ENCODE measurements at places on chromosomes 6 and 20.

- DNase-seq = peak; percentile 30
These were observed 38.3 kb upstream of the SLC32A1 start for GRCh38 chr20:38685853-38686473.

- DNase-seq = no peak
These were observed 46.3 kb downstream of the UNC5CL start for GRCh38 chr6:40992746-40993145.

DNA sequence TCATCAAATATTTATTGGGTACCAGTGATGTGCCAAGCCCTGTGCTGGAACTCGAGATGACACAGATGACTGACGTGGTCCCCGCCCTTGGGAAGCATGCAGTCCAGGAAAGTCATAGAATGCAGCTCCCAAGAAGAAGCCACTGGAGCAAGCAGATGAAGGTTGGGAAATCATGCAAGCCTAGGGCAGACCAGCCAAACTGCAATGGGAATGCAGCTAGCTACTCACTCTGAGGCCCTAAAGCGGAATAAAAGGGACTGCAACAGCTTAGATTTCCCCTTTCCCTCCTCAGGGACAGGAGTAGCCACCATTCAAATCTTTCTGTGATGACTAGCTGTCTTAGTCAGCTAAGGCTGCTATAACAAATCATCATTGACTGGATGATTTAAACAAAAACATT lies 152.2 kb downstream of the MAFB start:
- DNase-seq = no peak

- DNase-seq = no peak
These were observed 100.9 kb downstream of the FUT9 start for GRCh38 chr6:96116674-96117073.

- no peak for DNase-seq
These were observed 85.5 kb upstream of the C20orf144 start for GRCh38 chr20:33576432-33577125.

DNA sequence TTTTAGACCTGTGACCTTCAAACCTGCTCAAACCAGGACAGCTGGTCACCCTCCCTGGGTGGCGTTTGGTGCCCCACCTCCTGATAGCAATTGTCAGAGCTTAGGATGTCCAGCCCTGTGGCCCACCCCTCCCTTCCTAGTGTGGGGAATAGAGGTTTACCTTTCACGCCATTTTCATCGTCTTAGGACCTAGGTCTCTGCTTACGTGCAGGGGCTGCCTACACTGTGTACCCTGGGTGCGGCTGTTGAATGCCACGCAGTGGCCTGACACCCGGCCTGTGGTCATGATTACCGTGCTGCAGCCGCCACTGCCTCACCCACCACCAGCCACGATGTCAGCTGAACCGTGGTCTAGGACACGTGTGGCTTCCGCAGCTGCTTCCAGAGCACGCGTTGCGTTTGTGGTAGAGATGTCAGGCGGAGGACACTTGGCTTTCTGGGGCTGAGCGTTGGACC lies 157.3 kb downstream of the DTNBP1 start:
- DNase-seq = no peak

DNA sequence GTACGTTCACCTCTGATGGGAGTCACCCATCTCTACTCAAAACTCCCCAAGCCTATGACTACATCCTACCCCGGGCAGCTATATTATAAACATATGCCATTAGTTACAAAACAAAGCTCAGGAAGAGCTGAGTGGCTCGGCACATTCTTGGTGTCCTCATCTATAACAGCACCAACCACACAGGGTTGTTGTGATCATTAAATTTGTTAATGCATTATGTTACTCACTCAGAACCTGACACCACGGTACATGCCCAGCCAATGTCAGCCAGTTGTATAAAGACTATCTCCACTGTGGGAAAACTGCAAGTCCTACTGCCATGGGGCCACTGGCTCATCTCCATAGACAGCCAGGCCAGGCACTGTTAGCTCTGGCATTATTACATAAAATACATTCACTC lies 7.7 kb downstream of the CDK5RAP1 start:
- no peak for DNase-seq

DNA sequence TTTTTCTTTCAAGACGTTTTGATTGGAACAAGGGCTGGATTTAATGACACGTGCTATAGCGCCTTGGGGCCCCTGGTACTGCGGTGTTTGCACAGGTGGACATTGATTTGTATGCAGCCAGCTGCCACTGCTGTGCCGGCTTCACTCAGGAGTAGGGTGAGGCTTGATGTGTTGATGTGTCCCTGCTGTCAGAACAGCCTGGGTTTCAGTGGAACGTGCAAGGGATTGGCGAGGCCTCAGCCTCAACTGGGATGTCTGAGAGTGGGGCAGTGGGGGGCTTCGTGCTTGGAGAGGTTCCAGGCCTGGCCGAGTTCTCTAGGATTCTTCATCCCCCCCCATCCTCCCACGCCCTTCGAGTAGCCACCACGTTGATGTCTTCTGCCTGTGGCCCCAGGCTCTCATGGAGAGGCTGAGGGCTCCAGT lies 23.0 kb downstream of the PYGB start:
- DNase-seq = no peak

DNA sequence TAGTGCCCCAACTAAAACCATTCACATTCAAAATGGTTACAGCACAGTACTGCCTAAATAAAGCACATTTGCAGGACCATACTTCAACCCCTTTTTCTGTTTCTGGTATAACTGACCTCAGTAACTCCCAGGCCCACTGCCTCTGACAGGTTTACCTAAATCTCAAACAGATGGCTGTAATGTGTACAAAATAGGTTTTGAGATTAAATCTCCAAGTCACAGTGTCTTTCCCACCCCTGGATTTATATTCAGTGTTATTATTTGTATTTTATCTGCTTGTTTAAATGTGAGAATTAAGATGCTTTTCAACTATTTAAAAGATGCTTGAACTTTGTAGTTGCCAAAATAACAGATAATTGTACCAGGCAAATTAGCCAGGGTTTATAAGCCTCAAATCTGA lies 4.7 kb upstream of the KIF6 start:
- no peak for DNase-seq

- no peak for DNase-seq
These were observed 14.8 kb upstream of the NPEPL1 start for GRCh38 chr20:58677808-58678207.

DNA sequence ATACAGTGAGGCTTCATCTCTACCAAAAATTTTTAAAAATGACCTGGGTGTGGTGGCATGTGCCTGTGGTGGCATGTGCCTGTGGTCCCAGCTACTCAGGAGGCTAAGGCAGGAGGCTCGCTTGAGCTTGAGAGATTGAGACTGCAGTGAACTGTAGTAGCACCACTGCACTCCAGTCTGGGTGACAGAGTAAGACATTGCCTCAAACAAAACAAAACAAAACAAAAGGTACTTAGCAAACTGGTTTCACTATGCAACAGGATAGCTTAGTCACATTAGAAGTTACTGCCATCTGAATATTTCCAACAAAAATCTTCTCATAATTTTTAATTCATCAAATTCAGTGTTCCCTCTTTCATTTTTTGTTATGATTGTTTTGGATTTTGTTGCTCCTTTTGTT lies 137.9 kb downstream of the QRSL1 start:
- DNase-seq = no peak

DNA sequence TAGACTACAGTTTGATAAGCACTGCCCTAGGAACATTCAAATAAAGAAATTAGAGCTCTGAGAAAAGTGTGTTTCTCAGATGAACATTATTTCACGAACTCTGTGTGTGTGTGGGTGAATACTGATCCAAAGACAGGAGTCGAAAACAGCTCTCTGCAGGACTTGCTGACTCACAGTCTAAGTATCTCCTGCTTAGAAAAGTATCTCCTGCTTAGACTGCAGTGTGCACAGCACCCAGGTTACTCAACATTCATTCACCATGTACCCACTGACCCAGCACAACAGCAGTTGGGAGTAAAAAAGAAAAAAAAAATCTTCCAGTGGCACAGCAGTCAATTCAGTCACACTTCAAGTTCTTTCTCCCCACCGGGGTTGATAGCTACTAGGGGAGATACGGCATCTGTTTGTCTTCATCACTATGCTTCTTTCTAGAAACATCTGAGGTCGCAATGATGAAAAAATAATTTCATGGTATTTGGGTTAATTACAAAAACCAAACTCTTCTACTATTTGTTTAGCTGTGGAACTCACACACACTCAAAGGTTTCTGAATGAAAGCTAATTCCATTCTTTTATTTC lies 48.0 kb downstream of the GCLC start:
- no peak for DNase-seq

- no peak for DNase-seq
These were observed 13.4 kb downstream of the C6orf58 start for GRCh38 chr6:127590344-127590743.

DNA sequence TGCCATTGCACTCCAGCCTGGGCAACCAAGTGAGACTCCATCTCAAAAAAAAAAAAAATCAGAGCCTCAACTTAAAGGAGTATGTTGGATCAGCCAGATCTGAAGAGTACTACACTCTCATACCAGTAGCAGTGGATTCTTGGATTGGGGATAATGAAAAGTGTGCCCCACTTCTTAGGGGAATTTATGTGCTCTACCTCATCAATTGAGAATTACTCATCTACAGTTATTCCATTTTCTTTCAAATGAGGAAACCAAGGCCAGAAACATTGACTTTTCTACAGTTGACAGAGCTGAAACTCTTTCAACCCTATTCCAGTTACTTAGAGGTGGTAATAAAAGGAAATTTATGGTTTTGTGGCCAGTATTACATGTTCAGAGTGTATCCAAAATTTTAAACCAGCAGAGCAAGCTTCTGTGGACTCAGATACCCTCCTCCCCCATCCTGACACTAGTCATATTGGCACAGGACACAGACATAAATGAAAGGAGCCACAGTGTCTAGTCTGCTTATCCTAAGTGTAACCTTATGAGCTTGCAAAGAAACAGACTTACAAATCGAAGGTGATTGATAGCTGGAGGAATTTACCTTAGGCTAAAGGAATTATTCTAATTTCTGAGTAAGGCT lies 51.2 kb downstream of the ORC3 start:
- DNase-seq = no peak

- DNase-seq = no peak
These were observed 928.3 kb upstream of the FLRT3 start for GRCh38 chr20:15265581-15266309.

GRCh38 chr6:36914227-36914794 lies 28.6 kb downstream of the C6orf89 start:
- DNase-seq = no peak

- DNase-seq = no peak
These were observed 917 bp downstream of the C6orf120 start for GRCh38 chr6:169702840-169703246.

- no peak for DNase-seq
These were observed 4.0 kb downstream of the MKKS start for GRCh38 chr20:10430000-10430466.

DNA sequence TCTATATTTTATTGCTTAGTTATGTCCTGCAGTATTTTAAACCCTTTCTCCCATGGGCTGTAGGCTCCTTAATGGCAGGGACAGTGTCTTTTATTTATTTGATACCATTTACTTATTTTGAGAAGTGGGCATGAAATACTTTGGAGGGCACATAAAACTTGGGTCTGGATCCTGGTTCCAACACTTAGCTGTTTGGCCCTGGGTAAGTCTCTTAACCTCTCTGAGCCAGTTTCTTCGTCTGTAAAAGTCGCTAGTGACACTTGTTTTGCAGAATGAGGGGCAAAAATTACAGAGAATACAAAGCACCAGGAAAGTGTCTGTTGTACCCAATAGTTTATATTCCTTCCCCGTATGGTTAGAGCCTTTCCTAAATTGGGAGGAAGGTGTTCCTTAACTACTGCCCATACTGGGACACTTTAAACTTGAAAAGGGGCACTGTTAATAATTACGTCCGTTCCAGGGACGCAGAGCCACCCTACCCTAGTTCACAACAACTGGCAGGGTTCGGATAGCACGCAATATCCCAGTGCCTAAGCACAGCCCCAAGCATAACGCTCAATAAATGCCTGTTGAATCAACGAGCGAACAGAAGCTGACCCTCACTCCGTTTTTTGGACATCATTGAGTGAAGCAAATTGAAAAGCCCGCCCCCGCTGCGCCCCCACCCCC lies 6.0 kb upstream of the ARMC12 start:
- DNase-seq = no peak

GRCh38 chr6:13395272-13396237 lies 67.2 kb upstream of the TBC1D7 start:
- no peak for DNase-seq

Data from activated T-helper 2 cell treated with anti-CD3 and anti-CD28 coated beads, Interferon-gamma antibody, Interleukin-2, Interleukin-4, amounts not matched to agents 10 μg/mL and 5 μg/mL and 100 μg/mL, durations not matched to agents 14 hours and 24 hours and 36 hours (primary cell).